Activated T-helper 2 cell treated with anti-CD3 and anti-CD28 coated beads, Interferon-gamma antibody, Interleukin-2, Interleukin-4, amounts not matched to agents 10 μg/mL and 5 μg/mL and 100 μg/mL, durations not matched to agents 14 hours and 24 hours and 36 hours (primary cell): ENCODE measurements at places on chromosomes 3 and 15. TPM values are rescaled to one million over a fixed set of nuclear protein-coding genes. Genes with fewer than 3 reads are reported as not detected.

IL17RC gene
- total RNA-seq = 0.27 and 0.48 TPM in 2 replicates

PLA2G4F gene
- not detected in 2 replicates for total RNA-seq

GRCh38 chr3:45506751-45507391 lies 87.7 kb upstream of the LIMD1 start:
- H3K4me3 ChIP-seq = no peak overlapping the region
- H3K27me3 ChIP-seq = no peaks in the 10 kb centered on the region
- no peak overlapping the region for H3K27ac ChIP-seq
- H3K36me3 ChIP-seq = peaks cover 10% of the 10 kb centered on the region
- H3K4me1 ChIP-seq = peaks cover 8% of the 10 kb centered on the region
- DNase-seq = no peak

LDHAL6B gene
- total RNA-seq = not detected in 2 replicates

- H3K36me3 ChIP-seq = no peaks in the 10 kb centered on the region
- no peak overlapping the region for H3K4me3 ChIP-seq
- no peak overlapping the region for H3K27ac ChIP-seq
- no peak for DNase-seq
- peaks cover 8% of the 10 kb centered on the region for H3K4me1 ChIP-seq
These were observed 60.4 kb upstream of the PLXNA1 start for GRCh38 chr3:126922466-126922865.

UBA7 gene
- total RNA-seq = 92.0 and 95.7 TPM in 2 replicates

MYLK gene
- 0.16 TPM in 1 of 2 replicates, not detected in the other for total RNA-seq

- no peaks in the 10 kb centered on the region for H3K4me1 ChIP-seq
- no peaks in the 10 kb centered on the region for H3K27me3 ChIP-seq
These were observed 206.3 kb upstream of the PRICKLE2 start for GRCh38 chr3:64431526-64432091.

RASGRF1 gene
- total RNA-seq = 0.09 TPM in 1 of 2 replicates, not detected in the other

GRCh38 chr15:95168951-95169431 lies 937.6 kb downstream of the MCTP2 start:
- no peaks in the 10 kb centered on the region for H3K4me1 ChIP-seq
- H3K27me3 ChIP-seq = no peaks in the 10 kb centered on the region
- DNase-seq = no peak
- H3K4me3 ChIP-seq = no peak overlapping the region

- no peaks in the 10 kb centered on the region for H3K27me3 ChIP-seq
- peaks cover 37% of the 10 kb centered on the region for H3K36me3 ChIP-seq
- DNase-seq = no peak
- no peak overlapping the region for H3K27ac ChIP-seq
- H3K4me1 ChIP-seq = peaks cover 47% of the 10 kb centered on the region
- no peak overlapping the region for H3K4me3 ChIP-seq
These were observed 194.1 kb downstream of the TPRG1 start for GRCh38 chr3:189365609-189366564.

DNA sequence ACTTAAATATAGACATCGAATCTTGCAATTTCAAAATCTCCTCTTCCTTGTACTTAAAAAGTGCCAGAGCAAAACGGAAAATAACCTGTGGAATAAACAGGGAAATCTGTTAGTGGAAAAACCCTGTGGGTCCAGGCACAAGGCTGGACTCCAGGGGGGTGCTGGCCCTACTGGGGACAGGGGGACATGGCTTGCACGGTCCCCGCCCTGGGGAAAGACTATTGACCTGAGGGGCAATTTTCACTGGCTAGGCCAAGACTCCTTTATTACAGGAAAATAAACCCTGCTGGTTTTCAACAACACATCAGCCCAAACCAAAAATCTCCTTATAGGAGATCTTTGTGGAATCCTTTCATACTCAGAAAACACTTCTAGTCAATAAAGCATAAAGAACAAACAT lies 75.9 kb downstream of the TBC1D2B start:
- H3K4me3 ChIP-seq = no peak overlapping the region
- H3K27me3 ChIP-seq = no peaks in the 10 kb centered on the region
- H3K4me1 ChIP-seq = peaks cover 16% of the 10 kb centered on the region
- no peak for DNase-seq

GRCh38 chr15:73972984-73973682 lies 19.0 kb downstream of the STOML1 start:
- no peak overlapping the region for H3K4me3 ChIP-seq
- no peaks in the 10 kb centered on the region for H3K36me3 ChIP-seq
- DNase-seq = peak; percentile 74
- H3K27ac ChIP-seq = no peak overlapping the region
- H3K27me3 ChIP-seq = peaks cover 6% of the 10 kb centered on the region

- H3K4me3 ChIP-seq = peak overlapping the region; percentile 64
- no peak for DNase-seq
- H3K27ac ChIP-seq = peak overlapping the region; percentile 19
These were observed 2.1 kb downstream of the MCTP2 start for GRCh38 chr15:94233441-94233840.

DENND6A gene
- total RNA-seq = 21.4 and 24.3 TPM in 2 replicates

DNA sequence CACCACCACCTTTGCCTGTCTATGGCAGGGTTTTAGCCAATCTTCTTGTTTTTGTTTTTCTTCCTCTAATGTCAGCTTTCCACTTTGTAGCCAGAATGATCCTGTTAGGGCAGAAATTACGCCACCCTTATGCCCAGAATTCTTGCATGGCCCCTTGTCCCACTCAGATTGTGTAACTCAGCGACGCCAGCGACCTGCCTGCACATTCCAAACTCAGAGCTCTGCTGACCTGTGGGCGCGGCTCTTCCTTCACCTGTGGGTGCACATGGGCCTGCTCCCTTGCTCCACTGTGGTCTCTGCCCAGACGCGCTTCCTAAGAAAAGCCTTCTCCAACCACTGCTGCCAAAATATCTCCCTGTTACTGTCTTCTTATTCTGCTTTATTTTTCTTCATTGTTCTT lies 45.0 kb downstream of the MED12L start:
- peaks cover 4% of the 10 kb centered on the region for H3K27me3 ChIP-seq
- no peak for DNase-seq
- peaks cover 18% of the 10 kb centered on the region for H3K4me1 ChIP-seq
- H3K36me3 ChIP-seq = no peaks in the 10 kb centered on the region
- H3K27ac ChIP-seq = no peak overlapping the region

DNA sequence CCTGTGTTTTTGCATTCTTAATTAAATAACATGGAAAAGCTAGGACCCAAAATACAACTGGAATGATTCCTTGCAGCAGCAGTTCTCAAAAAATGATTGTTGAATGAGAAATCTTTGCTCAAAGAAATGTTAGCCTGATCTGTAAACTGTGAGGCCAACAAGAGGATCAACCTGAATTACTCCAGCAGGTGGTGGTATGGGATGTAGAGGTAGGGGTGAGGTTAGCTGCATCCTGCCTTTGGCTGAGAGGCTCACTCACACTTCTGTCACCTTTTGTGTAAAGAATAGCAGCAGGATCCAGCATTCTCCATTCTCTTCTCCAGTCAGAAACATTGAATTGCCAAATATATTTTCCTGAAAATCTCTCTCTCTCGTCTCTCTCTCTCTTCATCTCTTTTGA lies 26.5 kb upstream of the FAM98B start:
- H3K27ac ChIP-seq = no peak overlapping the region
- no peak for DNase-seq
- peaks cover 38% of the 10 kb centered on the region for H3K27me3 ChIP-seq

GRCh38 chr3:98551754-98552153 lies 20.0 kb downstream of the GPR15 start:
- no peaks in the 10 kb centered on the region for H3K27me3 ChIP-seq
- peaks cover 52% of the 10 kb centered on the region for H3K36me3 ChIP-seq
- no peak for DNase-seq
- peak overlapping the region; percentile 93 for H3K27ac ChIP-seq
- H3K4me1 ChIP-seq = peaks cover 79% of the 10 kb centered on the region

DNA sequence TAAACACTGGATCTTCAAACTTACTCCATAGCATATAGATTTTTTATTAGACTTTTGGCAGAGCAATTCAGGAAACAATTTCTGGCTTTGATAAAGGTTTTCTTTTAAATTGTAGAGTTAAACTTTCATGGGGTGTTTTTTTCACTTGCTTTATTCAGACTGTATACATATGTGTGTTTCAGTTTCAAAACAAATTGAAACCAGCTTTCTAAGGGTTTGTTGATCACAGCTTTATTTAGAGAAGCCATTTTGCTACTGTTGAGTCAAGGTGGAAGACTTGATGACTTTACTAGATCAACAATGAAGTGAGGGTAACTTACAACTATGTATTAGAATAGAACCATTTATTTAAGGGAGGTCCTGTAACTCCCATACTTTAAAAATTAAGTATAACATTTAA lies 6.2 kb downstream of the UBE2E1 start:
- H3K36me3 ChIP-seq = peaks cover 64% of the 10 kb centered on the region
- no peaks in the 10 kb centered on the region for H3K27me3 ChIP-seq
- H3K4me3 ChIP-seq = peak overlapping the region; percentile 86
- peaks cover 59% of the 10 kb centered on the region for H3K4me1 ChIP-seq
- peak overlapping the region; percentile 47 for H3K27ac ChIP-seq
- no peak for DNase-seq

GOLGA6D gene
- total RNA-seq = not detected in 2 replicates

ZNF148 gene
- total RNA-seq = 33.2 and 37.0 TPM in 2 replicates

DNA sequence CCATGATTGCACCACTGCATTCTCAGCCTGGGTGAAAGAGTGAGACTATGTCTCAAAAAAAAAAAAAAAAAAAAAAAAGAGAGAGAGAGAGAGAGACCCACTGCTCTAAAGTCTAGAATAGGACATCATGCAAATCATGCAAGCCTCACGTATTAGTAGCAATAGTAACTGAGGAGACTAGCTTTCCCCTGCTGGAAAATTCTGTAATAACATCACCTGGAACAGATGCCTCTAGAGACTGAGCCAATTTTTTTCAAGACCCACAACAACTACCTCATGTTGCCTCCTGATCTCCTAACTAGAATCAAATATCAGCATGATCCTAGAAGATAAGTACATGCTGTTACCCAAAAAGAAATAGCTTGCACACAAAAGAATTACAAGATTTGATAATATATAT lies 461.9 kb downstream of the AGBL1 start:
- no peaks in the 10 kb centered on the region for H3K27me3 ChIP-seq
- no peak overlapping the region for H3K27ac ChIP-seq
- DNase-seq = no peak
- H3K36me3 ChIP-seq = no peaks in the 10 kb centered on the region
- no peaks in the 10 kb centered on the region for H3K4me1 ChIP-seq

GATM gene
- 2.3 and 3.2 TPM in 2 replicates for total RNA-seq

DNA sequence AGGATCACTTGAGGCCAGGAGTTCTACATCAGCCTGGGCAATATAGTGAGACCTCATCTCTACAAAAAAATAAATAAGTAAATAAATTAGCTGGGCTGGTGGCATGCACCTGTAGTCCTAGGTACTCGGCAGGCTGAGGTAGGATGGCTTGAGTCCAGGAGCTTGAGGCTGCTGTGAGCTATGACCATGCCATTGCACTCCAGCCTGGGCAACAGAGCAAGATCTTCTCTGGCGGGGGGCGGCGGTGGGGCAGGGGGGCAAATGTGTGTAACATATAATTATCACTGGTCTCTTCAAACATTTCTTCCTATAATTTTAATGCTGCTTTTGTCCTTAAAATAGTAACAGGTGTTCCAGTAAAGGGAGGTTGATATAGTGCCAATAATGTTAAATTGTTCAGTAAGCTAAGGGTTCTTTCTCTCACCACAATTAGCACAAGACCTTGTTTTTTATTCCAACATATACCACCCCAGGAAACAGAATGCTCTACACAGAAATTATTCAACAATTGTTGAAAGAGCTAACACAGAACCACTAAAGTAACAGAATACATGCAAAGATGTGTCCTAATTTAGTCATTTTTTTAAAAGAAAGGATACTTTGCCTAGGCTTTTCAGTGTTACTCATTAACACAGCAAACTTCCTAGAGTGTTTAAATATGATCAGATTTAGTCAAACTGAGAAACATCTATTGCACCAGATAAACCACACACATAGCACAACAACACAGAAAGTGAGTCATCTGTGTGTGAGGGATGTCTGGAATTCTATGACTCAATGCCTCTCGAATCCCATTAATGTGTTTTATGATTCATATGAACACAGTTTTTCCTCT lies 29.1 kb downstream of the ANKRD28 start:
- peak overlapping the region; percentile 31 for H3K4me3 ChIP-seq
- peaks cover 54% of the 10 kb centered on the region for H3K4me1 ChIP-seq
- H3K36me3 ChIP-seq = peaks cover 64% of the 10 kb centered on the region

GRCh38 chr3:4813909-4814304 lies 165.3 kb upstream of the BHLHE40 start:
- H3K27ac ChIP-seq = no peak overlapping the region
- no peaks in the 10 kb centered on the region for H3K27me3 ChIP-seq
- DNase-seq = no peak
- H3K4me1 ChIP-seq = peaks cover 37% of the 10 kb centered on the region
- H3K36me3 ChIP-seq = peaks cover 85% of the 10 kb centered on the region

DNA sequence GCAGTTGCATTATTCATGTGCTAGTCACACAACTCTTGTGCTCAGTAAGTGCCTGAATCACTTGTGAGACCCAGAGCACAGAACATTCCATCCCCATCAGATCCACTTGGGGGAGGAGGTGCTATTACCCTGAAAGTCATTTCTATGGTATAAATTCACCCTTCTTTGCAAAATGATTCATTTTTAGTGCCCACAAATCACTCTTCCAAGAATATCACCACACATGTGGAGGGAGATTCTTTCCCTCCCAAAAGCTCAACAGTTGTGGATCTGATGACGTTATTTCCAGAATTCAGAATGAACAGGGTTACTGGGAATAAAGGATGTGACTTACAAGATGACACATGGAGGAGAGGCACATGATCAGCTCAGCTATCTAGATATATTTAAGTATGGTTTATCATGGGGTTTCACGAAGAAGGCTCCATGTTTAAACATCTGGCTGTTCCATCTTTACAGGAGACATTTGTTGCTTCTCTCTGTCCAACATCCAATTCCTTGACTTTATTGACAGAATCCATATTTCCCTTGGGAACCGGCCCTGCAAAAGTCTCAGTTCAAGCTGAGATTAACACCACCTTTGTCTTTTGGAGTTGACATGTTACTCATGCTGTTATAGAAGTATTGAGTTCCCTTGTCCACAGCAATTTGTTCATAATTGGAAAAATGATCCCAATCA lies 214.2 kb upstream of the PROK2 start:
- H3K4me3 ChIP-seq = no peak overlapping the region
- H3K27me3 ChIP-seq = peaks cover 2% of the 10 kb centered on the region
- peak overlapping the region; percentile 69 for H3K27ac ChIP-seq

AP2M1 gene
- total RNA-seq = 234 and 240 TPM in 2 replicates

- H3K4me1 ChIP-seq = peaks cover under 1% of the 10 kb centered on the region
- no peak overlapping the region for H3K27ac ChIP-seq
- no peaks in the 10 kb centered on the region for H3K36me3 ChIP-seq
- no peak overlapping the region for H3K4me3 ChIP-seq
- H3K27me3 ChIP-seq = peaks cover 8% of the 10 kb centered on the region
These were observed 5.3 kb upstream of the TXNRD3 start for GRCh38 chr3:126659915-126660886.

ABHD5 gene
- total RNA-seq = 11.9 and 15.2 TPM in 2 replicates

DNA sequence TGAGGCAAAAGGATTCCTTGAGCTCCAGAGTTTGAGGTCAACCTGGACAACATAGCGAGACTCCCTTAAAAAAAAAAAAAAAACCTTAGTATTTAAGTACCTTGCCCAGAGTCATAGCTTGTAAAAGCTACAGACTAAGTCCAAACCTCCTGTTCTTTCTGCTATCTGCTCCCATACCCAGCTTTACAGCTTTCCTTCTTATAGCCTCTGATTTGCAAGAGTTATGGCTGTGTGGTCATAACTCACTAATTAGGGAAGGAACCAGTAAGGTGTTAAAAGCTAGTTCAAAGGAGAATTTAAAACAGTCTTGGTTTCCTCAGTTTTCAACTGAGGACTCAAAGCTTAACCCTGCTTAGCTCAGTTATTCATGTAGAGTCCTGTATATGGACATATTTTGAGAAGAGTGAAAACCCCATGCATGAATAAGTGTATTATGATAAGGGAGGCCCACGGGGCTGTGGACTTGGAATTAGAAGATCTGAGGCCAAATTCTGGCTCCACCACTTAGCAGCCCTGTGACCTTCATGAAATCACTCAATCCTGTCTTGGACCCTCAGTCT lies 135.5 kb upstream of the SMAD3 start:
- peaks cover 8% of the 10 kb centered on the region for H3K27me3 ChIP-seq
- H3K4me3 ChIP-seq = no peak overlapping the region
- no peak overlapping the region for H3K27ac ChIP-seq
- no peaks in the 10 kb centered on the region for H3K4me1 ChIP-seq
